ENCODE measurements at places on chromosomes 4 and X.

GRCh38 chrX:120755066-120755846 lies 120.4 kb downstream of the CT47B1 start:
- DNase-seq = no peak

DNA sequence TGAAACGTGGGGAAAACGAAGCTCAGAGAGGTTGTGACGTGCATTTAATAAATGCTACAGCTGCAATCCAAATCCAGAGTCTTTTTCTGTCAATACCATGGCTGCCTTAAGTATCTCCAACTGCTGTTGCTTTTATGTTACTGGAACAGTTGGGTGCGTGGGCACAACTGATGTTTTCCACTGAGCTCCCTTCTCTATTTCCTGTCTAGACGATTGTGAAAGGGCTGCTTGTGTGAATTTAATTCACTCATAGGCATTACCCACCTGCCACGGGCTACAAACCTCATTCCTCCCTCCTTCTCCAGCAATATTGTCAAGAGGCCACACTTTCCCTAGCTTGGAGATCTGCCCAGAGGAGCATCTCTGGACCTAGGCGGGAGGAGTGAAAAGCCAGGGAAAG lies 526.0 kb downstream of the MID1IP1 start:
- DNase-seq = no peak

DNA sequence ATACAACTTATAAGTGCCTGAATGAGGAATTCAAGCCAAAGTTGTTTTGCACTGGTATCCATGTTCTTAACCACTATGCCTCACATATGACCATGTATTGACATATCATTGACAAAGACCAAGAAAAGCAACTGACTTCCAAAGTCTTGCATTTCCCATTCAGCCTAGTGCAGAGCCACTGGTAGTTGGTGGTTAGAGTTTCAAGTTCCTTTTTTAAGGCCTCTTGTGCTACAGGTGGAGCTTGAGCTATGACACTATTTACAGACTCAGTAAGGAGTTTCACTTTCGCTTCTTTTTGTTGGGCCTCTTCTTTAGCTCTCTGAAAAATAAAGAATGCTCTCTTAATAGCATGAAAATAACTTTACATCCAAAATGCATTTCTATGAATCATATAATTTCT lies 763.0 kb downstream of the DMD start:
- DNase-seq = no peak

DNA sequence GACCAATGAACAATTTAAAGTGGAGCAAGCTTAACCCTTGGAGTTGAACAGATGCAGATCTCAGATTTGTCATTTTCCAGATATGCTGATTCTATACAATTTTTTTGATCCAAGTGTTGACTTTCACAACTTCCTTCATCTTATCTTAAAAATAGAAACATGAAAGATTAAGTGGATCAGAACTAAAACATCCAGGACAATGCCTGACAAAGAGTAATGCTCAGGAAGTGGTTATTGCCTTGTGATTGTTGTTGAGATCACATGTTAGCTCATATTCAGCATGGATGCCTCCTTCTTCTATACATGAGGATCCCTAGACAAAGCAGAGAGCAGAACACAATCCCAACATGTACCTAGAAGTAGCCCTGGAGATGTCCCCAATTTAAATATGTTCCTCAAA lies 160.9 kb downstream of the PPARGC1A start:
- DNase-seq = no peak

- DNase-seq = peak; percentile 58
Observed at GRCh38 chr4:109729718-109730618, at the start of gene PLA2G12A. Gene PLA2G12A, minus strand, starts transcription at chr4:109730070. Its CDS starts 261 bp downstream, at chr4:109729809.

DNA sequence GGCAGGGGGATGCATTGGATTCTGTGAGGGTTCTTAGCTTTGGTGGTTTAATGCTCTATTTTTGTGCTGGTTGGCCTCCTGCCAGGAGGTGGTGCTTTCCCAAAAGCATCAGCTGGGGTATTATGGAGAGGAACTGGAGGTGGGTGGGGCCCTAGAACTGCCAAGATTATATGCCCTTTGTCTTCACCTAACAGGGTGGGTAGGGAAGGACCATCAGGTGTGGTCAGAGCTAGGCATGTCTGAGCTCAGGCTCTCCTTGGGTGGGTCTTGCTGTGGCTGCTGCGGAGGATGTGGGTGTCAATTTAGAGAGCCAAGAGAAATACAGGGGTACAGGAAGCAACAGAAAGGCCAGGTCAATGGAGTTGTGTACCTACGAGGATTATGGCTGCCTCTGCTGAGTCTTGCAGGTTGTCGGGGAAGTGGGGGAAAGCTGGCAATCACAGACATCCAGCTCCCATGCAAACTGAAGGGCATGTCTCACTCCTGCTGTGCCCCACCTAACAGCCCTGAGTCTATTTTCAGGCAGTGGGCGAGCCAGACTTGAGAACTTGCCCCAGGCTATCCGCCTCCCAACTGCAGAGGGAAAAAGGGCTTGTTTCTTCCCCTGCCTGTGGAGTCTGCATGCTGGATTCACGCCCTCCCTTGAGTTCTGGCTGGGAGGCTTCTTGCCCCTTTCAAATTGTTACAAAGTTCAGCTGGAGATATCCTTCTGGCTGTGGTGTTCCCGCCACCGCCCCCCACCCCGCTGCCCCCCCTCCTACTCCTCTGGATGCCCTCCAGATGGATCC lies 212.0 kb downstream of the COMMD8 start:
- DNase-seq = no peak

DNA sequence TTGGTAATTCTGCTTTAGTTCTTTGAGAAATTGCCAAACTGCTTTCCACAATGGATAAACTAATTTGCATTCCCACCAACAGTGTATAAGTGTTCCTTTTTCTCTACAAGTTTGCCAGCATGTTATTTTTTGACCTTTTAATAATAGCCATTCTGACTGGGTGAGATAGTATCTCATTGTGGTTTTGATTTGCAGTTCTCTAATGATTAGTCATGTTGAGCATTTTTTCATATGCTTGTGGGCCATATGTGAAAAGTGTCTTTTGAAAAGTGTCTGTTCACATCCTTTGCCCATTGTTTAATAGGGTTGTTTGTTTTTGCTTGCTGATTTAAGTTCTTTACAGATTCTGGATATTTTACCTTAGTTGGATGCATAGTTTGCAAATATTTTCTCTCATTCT lies 25.9 kb downstream of the ENPEP start:
- DNase-seq = no peak

- DNase-seq = no peak
Observed at GRCh38 chr4:152072906-152073305, 312.1 kb upstream of the GATB start.

- no peak for DNase-seq
Observed at GRCh38 chrX:120429776-120430540, 39.1 kb downstream of the LAMP2 start.

DNA sequence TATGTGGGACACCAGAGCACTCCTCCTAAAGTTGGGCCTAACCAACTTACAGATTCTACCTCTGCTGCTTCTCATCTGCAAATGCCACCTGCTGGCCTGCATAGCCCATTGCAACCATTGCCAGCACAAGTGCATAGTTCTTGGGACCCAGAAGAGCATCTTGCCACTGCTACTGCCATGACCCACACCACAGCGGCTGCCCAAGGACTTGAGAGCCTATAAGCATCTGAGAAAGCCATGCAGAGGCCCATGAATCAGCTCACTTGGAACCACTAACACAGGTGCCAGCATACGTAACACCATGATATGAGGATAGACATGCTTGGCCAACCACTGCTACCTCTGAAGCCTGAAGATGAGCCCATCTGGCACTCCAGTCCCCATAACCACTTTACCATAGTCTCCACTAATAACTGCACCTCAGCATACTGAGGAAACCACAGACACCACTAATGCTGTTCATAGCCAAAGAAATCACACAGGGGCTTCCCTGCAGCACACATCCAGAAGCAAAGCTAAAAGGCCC lies 258.1 kb upstream of the AGTR2 start:
- DNase-seq = no peak

DNA sequence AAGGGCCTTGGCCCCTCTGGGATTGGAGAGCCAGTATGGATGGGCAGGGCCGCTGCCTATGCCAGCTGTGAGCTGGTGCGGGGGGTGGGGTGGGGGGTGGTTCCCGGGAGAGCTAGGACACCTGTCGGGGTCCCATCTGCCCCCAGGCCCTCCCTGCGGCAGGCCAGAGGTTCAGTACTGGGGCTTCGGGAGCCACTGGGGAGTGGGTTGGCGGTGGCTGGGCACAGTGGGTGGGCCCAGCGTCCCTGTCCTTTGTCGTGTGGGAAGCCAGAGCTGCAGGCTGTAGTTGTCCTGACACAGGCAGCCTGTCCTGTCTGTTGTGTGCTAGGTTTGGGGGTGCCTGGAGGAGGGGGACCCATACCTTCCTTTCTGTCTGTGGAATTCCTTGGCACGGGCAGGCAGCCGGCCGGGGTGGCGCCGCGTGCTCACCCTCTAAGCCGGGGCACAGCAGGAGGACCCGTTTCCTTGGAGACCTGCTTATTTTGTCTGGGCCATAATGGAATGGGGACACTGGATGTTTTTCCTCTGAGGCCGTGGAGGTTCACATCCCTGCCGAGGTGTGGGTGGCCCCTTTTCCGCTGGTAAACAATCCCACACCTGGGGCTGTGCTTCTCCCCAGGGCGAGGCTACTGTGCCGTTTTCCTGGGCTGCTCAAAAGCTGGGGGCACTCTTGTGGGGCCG lies 14.8 kb downstream of the DOK7 start:
- no peak for DNase-seq

- no peak for DNase-seq
Observed at GRCh38 chrX:9884031-9884779, 83.0 kb upstream of the CLDN34 start.

DNA sequence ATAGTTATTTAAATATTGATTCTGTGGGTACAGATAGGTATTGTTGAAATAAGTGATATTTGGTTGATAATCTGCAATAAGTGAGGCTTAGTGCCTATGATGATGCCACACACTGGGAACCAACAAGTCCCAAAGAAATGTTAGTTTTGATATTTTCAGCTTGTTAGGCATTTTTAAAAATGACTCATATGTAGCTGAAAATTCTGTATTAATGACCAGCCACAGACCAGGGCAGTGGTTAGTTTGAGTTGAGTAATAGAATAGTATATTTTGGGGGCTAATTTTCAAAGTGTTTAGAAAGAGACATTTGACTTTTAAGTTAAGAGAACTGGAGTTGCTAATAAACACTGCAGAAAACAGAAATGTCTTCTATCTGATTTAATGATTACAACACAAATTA lies 9.4 kb downstream of the INTU start:
- DNase-seq = no peak

- DNase-seq = no peak
Observed at GRCh38 chr4:183607894-183608293, 51.1 kb downstream of the RWDD4 start.

- DNase-seq = no peak
Observed at GRCh38 chr4:53196882-53197771, 168.7 kb downstream of the SCFD2 start.

DNA sequence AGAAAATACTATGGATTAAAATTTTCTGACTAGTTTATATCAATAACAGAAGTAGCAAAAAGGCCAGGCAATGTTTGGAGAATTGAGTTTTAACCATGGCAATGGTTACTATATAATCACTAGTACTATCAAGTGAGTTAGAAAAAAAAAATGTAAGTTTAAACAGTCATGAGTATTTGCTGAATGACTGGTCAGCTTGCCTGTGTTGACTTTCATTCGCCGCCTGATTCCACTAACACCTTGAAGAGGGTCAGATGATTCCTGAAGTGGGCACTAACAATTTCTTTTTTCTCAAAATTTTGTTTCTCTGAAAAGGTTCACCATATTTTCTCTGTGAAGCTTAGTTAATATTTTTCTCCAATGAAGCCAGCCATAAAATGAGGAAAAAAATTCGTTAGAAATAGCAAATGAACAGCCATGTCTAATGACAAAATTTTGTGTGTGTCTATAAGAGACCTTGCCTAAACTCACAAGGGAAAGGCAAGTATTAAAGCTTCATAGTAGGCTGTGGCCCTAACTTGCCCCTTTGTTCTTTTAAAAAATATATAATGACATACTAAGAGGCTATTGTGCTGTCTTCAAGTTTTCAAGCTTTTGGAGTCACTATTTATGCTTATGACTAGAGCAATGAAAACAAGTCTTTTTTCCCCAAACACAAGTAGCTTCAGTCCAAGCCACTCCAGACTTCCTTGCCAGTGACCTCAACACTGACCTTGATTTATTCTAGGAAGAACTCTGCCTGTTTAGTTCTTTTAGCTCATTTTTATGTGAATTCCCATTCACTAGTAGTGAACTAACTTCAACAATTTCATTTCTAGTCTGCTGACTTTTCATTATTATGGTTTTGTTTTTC lies 18.4 kb upstream of the FHDC1 start:
- no peak for DNase-seq

GRCh38 chr4:42352049-42352448 lies 45.2 kb upstream of the SHISA3 start:
- DNase-seq = no peak

DNA sequence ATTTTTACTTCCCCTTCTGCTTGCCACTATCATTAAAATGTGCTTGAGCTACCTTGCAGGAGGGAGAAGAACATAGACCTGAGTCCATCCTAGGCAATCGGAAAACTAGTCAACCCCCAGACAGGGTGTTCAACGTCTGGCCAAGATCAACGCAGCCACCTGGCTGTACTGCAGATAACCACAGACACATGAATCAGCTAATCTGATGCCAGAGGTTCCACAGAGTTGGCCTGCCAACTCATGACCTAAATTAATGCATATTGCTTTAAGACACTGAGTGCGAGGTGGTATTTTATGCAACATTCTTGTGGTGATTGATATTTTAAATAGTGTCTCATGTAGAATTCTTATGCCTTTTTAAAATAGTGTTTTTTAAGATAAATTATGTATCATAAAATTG lies 1283.8 kb upstream of the PABPC4L start:
- no peak for DNase-seq

- DNase-seq = no peak
Observed at GRCh38 chr4:189445613-189446012, 495.1 kb upstream of the FRG1 start.

DNA sequence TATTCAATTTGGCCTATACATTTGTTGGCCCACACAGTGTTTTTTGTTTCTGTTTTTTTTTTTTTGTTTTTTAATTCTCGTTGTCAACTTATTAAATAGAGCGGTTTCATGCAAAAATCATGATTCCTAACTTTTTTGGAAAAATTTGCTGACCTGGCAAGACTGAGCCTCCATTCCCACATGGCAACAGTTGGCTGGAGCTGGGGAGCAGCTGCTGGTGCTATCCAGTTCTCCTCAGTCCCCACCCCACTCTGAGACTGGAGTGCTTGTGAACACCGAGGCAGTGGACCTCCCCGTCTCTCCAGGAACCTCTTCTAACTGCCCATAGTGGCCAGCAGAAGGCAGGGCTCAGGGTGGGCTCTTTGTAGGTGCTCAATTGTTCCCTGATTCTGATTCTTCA lies 95.7 kb upstream of the OTUD4 start:
- no peak for DNase-seq

DNA sequence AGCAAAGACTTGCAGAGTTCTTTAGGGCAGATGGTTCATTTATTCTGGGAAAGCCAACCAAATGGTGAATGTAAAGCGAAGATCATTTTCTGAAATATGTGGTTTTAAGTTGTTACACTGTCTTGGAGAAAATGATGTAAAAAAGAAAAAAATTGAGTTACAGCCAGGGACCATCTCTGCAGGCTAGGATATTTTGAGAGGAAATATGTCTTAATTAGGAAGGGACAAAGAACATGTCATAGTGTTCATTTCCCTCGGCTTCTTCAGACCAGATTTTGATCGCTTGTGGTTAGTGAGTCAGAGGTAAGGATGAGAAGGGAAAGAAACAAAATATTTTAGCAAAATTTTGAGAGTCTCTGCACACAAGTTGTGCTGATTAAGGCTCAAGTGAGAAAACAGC lies 59.0 kb upstream of the C1QTNF7 start:
- no peak for DNase-seq

- DNase-seq = no peak
Observed at GRCh38 chr4:106809076-106809475, 227.0 kb downstream of the DKK2 start.

All from activated CD8-positive, alpha-beta memory T cell treated with anti-CD3 and anti-CD28 coated beads for 48 hours (primary cell).